Endothelial cell (in vitro differentiated cells): ENCODE measurements at places on chromosomes 12 and 14. TPM values are rescaled to one million over a fixed set of nuclear protein-coding genes. Genes with fewer than 3 reads are reported as not detected.

GRCh38 chr14:42198010-42198409 lies 591.3 kb downstream of the LRFN5 start:
- no peaks in the 10 kb centered on the region for H3K36me3 ChIP-seq
- no peaks in the 10 kb centered on the region for H3K27me3 ChIP-seq
- H3K4me1 ChIP-seq: peaks cover under 1% of the 10 kb centered on the region
- no peak for DNase-seq
- H3K27ac ChIP-seq: no peak overlapping the region

Gene PLEKHG7
- total RNA-seq: not detected

Gene TAS2R14
- 2.0 TPM for total RNA-seq

DNA sequence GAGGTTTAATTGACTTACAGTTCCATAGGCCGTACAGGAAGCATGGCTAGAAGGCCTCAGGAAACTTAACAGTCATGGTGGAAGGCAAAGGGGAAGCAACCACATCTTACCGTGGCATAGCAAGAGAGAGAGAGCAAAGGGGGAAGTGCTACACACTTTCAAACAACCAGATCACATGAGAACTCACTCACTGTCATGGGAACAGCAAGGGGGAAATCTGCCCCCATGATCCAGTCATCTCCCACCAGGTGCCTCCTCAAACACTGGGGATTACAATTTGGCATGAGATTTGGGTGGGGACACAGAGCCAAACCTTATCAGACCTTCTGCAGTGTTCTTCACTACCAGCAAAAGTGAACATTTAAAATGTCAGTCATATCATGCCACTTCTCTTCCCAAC lies 58.9 kb downstream of the USP15 start:
- peaks cover 36% of the 10 kb centered on the region for H3K36me3 ChIP-seq
- H3K4me1 ChIP-seq: peaks cover 15% of the 10 kb centered on the region
- DNase-seq: no peak
